ENCODE measurements at places on chromosomes 4 and X.

DNA sequence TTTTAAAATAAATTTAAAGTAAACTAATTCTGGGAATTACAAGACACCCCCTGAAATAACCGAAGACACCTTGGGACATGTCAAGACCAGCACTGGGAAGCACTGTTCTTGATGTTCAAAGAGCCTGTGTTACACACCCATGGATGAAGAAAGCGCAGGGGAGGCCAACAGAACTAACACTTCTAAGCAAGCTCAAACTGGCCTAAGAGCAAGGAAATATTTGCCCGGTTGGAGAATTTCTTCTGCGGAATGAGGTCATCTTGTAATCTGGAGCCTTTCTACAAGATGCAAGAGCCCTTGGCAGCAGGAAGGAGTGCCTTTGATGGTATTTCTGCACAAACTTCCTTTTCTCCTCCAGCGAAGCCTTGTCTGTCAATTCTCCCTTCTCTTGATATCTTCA lies 9.3 kb upstream of the EFHC2 start:
- no peak for DNase-seq

DNA sequence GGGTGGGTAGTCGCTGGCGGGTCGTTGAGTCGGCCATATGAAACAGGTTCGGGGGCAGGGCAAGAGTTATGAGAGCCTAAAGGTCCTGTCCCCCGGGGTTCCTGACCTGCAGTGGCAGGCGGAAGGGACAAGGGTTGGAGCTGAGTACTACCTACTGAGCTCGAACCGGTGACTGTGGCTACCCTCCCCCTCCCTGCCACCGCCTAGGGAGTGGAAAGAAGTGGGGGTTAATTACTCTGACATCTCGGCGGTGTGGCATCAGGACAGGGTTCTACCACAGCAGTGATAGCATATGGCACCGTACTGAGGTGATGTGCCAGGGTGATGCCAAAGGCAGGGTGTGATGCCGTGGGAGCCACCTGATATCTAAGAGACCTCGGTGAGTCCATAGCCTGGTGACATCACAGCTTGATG lies 307 bp downstream of the ATG4A start:
- no peak for DNase-seq

GRCh38 chr4:24372881-24373280 lies 211.5 kb downstream of the DHX15 start:
- DNase-seq, result no peak

DNA sequence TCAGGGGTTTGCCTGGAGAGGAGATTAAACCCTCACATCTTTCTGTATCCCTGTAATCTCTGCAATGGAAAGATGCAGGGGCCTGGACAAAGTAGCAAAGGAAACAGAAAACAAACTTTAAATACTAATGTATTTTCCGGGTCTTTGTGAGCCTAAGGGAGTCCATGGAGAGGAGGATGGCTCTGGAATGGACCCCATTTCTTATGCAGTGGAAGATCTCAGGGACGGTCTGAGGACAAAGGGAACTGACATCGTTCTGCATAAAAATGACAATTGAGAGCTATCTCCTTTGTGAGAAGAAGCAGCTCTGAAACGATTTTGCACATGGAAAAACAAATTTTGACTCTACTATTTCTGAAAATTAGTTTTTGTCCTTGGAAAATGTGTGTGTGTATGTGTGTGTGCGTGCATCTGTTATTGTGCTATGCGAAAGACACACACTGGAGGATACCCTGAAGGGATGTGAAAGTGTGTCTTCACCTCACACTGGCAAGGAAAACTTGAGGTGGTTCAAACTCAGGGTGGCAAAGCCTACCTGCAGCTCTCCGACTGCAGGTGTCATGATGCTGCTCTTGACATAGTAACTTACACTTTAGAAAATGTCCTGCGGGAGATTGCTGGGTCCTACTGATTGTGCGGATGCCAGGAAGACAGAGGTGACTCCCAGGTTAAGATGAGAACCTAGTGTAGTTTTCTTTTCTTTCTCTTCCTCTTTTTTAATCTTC lies 126.4 kb upstream of the JADE1 start:
- no peak for DNase-seq

GRCh38 chrX:11778230-11778629 lies 20.2 kb downstream of the MSL3 start:
- no peak for DNase-seq

DNA sequence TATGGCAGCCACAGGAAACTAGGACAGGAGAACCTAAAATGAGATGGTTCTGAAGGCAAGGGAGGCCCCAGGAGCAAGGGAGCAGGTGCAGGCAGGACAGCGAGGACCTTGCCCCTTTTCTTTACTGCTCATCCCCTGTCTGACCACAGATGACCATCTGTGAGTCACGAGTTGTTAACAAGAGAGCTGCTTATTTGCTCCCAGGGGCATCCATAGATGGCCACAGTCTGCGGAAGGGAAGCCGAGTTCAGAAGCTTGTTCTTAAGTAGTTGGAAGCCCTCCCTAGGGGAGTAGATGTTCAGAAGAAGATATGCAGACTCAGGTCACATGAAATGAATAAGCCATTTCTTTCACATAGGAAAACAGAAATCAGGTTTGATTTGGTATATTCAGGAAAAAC lies 69.4 kb downstream of the EVC2 start:
- no peak for DNase-seq

DNA sequence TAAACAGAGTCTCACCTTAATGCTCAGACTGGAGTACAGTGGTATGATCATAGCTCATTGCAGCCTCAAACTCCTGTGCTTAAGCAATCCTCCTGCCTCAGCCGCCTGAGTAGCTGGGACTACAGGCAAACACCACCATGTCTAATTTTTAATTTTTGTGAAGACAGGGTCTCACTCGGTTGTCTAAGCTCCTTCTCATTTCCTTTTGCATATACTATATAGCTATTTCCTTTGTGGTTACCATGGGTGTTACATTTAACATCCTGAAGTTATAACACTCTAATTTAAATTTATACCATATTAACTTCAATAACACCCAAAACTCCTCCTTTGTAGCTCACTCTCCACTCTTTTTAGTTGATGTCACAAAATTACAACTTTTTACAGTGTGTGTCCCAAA lies 114.3 kb downstream of the DCK start:
- DNase-seq, result no peak

DNA sequence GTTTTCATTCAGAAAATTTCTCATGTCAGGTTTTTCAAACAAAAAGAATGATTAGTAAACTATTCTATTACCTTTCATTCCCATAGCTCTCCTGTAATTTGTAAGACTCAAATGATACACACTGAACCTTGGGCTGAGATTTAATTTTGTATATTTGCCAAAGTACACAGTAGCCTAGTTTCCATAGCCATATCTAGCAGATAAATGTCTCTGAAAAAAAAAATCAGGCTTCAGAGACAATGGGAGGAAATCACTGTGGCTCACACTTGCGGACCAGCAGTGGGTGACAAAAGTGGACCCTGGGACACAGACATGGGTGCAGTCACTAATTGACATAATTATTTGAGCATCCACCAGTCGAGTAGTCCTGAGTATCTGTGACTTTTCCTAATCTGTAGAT lies 46.6 kb downstream of the MAOA start:
- DNase-seq, result no peak
